ENCODE measurements at places on chromosomes 16 and 17.

DNA sequence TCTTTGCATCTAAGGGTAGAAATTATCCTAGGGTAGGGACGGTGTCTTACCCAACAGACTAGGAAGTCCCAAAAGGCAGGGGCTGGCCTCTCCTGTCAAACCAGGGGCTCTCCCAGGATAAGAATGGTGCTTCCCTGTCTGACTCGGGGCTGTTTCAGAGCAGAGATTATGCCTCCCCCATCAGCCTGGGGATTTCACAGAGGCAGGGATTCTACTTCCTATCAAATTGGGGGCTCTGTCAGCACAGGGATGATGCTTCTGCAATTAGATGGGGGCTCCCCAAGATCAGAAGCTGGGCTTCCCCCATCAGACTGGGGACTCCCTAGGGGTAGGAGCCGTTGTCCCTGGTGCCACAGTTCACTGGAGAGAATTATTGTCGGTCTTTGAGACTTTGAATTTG, 2.3 kb downstream of the NXPH3 start:
- no peak for DNase-seq

DNA sequence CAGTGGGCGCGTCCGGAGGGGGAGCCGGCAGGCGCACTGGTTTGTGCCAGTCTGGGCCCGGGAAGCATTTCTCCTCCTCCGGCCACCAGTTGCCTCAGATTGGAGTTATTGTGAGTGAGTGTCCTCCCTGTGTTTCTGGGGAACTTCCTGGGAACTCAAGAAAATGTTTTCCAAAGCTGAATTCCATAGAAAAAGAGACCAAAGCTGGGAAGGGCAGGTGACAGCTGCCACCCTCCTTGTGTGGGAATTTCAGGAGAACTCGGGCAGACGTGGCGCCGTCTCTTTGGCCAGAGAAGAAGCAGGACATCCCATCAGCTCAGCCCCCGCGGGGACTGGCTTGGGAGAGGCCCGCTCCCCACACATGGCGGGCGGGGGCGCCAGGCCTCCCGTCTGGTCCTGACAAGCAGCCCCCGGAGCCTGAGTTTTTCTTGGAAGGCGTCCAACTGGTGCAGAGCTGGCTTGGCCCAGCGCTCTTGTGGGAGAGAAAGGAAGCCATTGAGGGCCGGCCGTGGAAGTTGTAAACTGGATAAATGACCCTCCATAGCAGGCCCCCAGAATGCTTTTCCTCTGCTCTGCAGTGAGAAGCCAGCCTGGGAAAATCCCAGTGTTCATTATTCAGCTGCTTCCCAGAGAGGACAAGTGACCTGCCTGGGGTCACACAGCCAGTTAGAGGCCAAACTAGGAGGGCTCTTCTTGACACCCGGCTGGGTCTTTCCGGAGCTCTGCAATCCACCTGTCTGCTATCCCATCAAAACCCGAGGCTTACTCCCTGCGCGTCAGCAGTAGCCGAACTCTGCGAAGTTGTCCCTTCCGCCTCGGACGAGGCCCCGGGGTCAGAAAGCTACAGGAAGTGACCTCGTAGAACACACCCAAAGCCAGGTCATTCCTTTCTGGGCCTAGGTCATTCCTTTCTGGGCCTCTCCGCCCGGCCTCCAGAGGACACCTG, 39.2 kb upstream of the GSE1 start:
- no peak for DNase-seq

GRCh38 chr17:17111401-17112393, 69.4 kb downstream of the MPRIP start:
- DNase-seq: no peak

GRCh38 chr17:68699936-68700335, 98.8 kb upstream of the FAM20A start:
- DNase-seq: no peak

DNA sequence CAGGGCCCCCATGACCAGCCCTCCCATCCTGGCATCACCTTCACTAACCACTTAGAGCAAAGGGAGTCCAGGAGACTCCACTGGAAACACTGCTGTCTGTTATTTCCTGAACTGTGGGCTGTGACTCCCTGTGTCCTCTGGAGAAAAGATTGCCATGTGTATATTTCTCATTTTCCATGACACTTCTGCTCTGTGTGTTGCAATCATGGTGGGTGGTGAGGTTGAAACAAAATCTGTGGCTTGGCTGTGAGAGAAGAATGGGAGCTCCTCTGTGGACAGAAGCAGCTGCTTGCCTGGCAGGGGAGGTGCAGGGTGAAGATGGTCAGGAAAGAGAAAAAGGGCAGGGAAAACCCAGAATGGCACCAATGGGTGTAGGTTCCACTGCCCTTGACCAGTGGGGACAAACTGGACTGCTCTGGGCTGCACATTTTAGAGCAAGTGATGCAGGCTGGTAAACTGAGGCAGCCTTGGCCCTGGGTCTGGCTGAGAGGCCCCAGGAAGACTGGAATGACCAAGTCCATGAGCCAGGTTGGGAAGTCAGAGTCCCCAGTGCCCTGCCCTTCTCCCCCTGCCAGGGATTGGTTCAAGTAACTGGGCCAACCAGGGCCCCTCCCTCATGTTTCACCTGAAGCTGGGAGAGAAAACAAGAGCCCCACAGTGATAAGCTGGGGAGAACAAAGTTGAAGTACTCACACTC, 314.3 kb downstream of the C16orf95 start:
- no peak for DNase-seq

- DNase-seq: no peak
Observed at GRCh38 chr16:81005610-81006161, 999 bp downstream of the CMC2 start.

DNA sequence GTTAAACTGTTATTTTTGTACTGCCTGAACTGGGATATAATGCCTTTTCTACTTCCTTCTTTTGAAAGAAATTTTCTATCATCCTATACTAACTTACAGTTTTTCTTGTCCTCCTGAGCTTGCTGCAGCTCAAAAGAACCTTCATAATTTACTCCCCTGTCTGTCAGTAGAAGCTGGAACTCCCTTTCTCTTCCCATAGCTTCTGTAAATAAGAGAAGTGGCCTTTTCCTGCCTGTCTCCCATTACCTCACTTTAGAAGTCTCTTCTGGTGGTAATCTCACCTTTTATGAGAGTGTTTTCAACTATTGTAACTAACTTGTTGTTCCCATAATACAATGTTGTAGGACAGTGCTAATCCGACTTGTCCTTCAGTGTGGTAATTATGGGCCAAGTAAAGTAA, 246.7 kb upstream of the TBX2 start:
- no peak for DNase-seq

DNA sequence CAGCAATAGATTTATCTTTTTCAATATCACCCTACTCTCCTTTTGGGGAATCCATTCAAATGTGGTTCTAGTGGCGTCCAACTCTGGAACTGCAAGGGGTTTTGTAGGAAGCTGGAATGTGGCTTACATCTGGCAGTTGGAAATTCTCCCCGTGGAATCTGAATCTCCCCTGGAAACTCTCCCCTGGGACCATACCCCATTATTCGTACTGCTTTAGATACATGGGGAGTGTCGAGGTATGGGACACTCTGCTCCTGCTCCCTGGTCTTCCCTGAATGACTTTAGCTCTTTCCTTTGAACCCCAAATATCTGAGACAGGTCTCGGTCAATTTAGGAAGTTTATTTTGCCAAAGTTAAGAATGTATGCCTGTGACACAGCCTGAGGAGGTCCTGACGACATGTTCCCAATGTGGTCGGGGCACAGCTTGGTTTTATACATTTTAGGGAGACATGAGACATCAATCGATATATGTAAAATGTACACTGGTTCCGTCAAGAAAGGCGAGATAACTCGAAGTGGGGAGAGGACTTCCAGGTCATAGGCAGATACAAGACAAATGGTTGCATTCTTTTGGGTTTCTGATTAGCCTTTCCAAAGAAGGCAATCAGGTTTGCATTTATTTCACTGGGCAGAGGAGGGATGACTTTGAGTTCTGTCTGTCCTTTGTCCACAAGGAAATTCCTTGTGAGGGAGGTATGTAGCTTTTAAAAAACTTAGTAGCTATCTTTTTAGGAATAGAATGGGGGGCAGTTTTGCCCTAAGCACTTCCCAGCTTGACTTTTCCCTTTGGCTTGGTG, 89.1 kb upstream of the CORO6 start:
- DNase-seq: no peak

DNA sequence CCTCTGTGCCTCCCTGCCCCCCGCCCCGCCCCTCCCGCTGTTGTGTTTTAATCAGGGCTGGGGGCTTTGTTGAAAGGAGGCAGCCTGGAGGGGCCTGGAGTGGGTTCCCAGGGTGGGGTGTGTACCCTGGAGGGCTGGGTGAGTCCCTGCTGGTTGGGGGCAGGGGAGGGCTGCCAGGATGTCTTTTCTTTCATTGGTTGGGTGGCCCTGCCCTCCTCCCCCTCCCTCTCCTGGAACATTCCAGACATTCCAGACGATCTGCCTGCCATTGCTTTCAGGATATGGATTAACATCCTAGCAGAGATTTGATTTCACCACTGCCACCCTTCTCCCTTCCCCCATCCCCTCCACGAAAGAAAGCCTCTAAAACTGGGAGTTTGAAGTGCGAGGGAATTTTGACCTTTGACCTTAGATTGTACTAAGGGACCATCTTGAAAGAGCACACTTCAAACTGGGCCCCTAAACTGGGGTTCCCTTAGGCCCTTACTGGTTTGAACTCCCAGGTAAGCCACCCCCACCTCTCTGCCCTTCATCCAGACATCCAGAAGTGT, 25.3 kb downstream of the IGF2BP1 start:
- no peak for DNase-seq

- no peak for DNase-seq
Observed at GRCh38 chr16:26214581-26215174, 522.9 kb downstream of the HS3ST4 start.

DNA sequence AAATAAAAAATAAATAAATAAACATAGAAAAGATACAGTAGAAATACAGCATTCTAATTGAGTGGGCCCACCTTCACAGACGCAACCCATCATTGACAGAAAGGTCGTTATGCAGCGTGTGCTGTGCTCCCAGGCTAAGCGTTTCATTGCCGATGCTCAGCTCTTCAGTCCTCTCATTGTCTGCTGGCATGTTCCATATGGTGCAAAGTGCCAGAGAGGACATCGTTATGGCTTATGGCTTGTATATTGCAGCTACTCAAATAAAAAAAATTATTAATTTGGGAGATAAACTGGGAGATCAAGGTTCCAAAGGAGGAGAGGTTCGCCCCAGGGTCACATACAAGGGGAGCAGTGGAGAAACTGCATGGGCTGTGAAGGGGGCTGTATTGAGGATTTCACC, 11.3 kb upstream of the UBALD2 start:
- DNase-seq: no peak

- DNase-seq: no peak
Observed at GRCh38 chr17:79537686-79538085, 73.2 kb downstream of the RBFOX3 start.
